Right renal pelvis (tissue), 4 donors: ENCODE measurements at places on chromosomes 5 and 9. TPM values are rescaled to one million over a fixed set of nuclear protein-coding genes. Genes with fewer than 3 reads are reported as not detected.

C5orf47 gene
- polyA plus RNA-seq: 0.26 TPM

LCN2 gene
- 0.43 TPM for polyA plus RNA-seq

SHC3 gene
- 2.6 TPM for polyA plus RNA-seq

- no peak for DNase-seq
Observed at GRCh38 chr9:35859990-35860339, 10.2 kb downstream of the OR13J1 start.

DNA sequence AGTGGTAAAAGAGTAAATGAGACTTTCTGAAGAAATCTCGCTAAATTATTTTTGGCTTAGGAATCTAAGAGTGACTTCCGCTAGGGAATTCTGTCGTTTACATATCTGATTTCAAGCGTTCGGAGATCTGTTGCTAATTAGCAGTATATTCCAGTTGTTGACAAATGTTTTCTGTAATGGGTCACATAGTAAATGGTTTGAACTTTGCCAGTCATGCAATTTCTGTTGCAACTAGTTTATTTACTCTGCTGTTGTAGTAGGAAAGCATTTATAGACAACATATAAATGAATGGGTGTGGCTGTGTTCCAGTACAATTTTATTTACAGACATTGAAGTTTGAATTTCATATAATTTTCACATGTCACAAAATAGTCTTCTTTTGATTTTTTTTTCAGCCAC lies 57.4 kb upstream of the JAK2 start:
- DNase-seq: no peak

DNA sequence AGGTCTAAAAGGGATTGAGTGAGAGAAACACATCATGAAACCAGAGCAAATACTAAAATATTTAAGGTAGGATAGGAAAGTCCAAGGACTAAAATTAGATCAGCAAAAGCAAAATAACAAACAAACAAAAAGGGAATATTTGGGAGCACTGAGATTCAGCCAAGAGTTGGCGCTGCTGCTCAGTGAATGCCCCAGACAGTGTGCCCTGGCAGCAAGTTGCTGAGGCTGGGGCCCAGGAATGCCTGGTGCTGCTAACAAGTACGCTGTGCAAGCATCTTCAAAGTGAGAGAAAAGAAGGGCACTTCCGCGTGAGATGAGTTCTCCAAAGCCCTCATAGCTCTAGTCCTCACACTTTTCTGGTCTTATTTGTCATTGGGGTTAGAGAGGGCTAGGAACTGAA lies 603.3 kb downstream of the EFNA5 start:
- no peak for DNase-seq

DNA sequence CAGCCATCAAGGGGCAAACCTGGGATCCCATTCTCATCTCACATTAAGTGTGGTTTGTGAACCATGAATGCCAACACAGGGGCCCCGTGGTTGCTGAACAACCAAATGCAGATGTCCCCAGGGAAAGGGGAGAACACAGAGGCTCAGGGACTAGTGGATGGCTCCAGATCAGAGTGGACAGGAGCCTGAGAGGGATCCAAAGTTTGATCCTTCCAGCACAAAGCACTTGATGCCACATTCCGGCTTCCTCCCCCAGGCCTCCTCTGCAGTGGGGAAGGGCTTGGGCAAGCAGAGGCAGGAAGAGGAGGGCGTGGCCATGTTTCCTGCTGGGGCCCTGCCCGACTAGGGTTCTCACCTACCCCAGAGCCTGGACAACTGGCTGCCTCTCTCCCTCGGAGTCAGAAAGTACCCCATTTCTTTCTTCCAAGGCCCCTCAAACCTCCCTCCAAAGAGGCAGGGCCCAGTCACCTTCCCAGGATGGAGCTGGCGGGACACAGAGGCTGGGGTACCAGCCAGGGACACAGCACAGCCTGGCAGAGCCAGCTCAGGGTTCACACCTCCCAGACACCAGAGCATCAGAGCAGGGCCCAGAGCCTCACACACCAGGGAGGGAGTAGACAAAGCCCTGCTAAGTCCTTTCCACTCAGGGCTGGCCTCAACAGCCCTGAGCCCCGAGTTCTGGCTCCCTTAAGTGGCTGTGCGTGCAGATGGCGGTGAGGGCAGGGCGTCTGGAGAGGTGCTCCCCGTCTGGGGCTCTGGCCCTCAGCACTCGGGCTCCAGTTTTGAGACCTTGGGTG lies 4.3 kb upstream of the RNF44 start:
- DNase-seq: no peak

- DNase-seq: no peak
Observed at GRCh38 chr9:96161819-96162218, 140.2 kb downstream of the HSD17B3 start.

- no peak for DNase-seq
Observed at GRCh38 chr9:132008855-132009812, 70.5 kb downstream of the MED27 start.

DNA sequence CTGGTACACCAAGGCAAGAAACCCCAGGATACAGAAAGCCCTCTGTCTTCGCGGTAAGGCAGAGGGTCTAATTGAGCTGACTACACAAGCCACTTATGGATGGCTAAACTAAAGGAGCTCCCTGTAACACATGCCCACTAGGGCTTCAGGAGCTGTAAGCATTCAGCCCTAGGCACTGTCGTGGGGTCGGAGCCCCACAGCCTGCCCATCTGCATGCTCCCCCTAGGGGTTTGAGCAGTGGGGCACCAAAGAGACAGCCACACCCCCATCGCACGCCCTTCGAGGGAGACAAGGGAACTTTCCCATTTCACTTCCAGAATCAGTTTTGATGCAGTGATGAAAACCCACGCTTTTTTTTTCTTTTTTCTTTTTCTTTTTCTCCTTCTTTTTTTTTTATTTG lies 11.0 kb upstream of the MTMR12 start:
- DNase-seq: no peak

DNA sequence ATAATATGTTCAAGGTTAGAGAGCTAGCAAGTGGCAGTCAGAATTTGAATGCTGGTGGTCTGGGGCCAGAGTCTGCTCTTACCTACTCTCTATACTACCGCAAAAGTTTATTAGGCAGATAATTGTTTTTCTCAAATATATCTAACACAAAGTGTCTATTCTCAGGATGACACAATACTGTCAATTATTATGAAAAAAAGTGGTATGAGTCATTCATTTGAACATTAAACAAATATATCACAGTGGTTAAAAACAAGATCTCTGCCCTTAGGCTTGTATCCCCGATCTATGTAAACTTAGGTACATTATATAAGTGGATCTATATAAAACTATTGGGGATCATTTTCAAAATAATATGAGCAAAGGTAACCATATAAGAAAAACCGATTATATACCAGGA lies 354.9 kb downstream of the CETN3 start:
- DNase-seq: no peak

GRCh38 chr5:164301708-164302107 lies 796.3 kb downstream of the MAT2B start:
- no peak for DNase-seq

DNA sequence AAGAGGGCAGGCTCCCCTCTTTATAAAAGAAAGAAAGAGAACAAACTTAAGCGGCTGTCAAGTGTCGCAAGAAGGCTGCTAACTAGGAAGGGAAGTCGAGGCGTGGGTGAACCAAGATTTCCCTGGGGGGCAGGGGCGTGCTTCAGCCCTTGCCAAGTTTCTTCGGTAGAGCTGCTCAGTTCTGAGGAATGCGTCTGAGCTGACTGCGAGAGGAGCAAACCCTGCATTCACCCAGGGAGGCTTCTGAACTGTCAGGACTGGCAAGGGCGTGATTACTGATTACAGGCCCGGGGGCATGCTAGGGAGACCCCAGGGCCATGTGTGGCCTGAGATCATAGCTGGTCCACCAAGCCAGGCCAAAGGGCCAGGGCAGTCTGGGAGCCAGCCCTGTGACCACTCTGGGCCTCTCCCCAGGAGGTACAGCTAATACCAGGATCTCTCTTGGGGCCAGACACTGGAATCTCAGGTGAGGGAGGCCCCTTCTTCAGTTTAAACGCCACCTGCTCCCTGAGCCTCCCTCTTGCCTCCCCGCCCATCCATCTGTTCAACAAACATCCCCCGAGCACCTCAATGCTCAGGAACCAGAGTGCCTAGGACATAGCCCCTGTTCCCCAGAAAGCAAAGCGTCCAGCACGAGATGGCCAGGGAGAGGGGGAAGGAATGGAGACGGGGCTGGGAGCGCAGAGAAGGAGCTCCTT lies 30.9 kb downstream of the SARDH start:
- DNase-seq: no peak

- no peak for DNase-seq
Observed at GRCh38 chr9:26744191-26744965, 148.2 kb downstream of the CAAP1 start.

DNA sequence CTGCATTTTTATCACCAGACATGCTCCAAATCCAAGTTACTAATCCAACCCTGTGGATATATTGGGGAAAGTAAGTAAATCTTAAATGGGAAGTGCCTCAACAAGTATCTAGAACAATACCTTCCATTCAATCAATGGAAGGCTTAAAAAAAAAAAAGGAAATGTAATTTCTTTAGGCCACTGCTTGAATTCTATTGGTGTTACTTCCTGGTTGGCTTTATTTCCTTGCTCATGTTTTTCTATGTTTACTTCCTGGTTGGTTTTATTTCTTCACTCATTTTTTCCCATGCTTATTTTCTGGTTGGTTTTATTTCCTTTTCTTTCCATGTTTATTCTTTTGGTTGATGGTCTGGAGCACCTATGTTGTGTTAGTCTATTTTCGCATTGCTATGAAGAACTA lies 363.9 kb downstream of the KDM4C start:
- DNase-seq: no peak

DNA sequence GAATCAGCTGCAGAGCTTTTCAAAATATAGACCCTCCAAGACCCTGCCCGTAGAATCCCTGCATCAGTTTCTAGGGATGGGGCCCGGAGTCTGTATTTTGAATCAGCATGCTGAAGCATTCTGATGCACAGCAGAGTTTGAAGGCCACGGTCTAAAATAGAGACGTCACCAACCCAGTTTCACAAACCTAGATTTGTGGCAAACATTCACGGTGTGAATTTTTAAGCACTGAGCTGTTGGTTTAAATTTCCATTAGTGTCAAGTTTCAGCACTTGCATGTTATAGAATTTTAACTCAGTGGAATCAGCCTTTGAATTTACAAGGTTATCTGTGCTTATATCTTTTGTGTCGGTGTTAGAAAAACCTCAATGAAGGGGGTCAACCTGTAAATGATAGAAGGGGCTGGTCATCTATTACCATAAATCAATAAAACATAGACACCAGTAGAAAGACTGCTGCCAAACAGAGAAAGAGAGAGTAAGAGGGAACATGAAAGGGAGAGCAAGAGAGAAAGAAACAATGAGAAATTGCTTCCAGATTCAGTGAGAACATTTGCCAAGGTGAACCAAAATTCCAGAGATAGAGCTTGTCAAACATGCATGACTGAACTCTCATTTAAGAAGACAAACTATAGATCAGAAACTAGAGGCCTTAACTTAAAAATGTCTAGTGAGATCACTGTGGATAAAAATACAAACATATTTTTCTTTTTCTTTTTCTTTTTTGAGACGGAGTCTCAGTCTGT lies 414.9 kb downstream of the ZSWIM6 start:
- DNase-seq: no peak
